ENCODE measurements at places on chromosomes 1 and 21.

DNA sequence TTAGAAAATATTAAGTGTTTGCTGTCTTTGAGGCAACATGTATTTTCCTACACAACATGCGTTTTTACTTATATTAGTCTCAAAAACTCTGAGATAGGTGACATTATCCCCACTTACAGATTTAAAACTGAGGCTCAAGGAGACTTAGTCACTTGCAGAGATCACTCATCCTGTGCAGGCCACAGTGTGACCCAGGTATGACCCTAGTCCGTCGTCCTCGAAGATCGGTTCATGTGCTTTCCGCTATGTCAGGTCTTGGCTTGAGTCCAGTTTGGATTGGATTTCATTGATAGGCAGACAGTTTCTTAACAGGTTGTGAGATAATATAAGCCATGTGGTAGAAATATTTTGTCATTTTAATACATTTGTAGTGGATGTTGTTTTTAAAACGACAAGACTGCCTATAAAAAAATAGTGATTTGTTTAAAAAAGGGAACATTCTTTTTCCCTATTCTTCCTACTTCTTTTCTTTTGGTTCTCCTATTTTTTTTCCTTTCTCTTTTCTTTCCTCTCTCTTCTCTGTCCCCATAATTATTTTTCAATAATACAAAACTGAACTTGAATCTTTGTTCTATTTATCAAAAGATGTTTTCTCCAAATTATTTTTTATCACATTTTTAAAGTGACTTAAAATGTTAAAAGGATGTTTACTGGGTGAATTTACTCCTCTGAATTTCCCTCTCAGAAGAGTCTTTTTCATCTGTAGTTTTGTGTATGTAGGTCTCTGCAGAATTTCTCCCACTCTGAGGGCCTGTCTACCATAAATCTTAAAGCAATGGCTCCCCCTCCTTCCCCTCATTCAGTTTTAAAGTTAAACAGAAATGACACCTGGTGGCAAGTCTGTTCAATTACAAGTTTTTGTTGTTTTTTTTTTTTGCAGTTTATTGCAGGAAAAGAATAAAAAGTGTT is 81.8 kb downstream of the PHTF1 start:
- DNase-seq, result peak; percentile 15

DNA sequence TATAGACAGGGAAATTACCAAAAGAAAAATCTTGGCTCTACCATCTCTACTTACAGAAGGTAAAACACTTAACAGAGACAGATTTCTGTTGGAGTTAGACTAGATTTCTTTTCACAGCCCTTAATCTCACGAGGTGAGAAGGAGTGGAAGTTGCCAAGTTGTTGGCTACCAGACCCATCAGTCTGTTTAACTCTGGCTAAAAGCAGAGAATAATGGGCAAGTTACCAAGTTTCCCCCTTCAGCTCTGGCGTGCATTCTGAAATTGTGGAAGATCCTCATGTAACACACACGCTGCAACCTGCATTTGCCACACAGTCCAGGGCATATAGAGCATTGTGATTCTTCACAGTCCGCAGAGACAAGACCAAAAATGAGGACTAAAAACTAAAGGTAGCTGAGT is 49.3 kb downstream of the STX6 start:
- no peak for DNase-seq

DNA sequence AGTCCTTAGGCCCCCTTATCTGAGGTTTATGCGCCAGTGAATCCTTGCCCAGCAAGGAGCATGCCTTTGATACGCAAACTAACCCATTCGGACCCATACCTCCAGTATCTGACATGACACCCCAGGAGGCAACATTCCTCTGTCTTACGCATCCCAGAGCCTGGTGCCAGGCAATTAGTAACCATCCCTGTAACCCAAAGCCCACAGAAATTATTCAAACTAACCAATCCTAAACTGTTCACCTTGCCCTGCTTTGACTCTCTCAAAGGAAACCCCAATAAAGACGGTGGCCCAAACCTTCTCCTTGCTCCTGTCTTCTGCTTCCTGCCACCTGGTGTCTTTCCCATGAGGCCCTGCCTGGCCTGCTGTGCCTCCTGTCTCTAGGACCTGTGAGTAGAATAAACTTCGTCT is 36.4 kb downstream of the ZNF496 start:
- no peak for DNase-seq

GRCh38 chr1:36643371-36644270 is 160.9 kb upstream of the CSF3R start:
- no peak for DNase-seq

GRCh38 chr1:231192620-231193163 is 30.8 kb downstream of the TRIM67 start:
- no peak for DNase-seq

DNA sequence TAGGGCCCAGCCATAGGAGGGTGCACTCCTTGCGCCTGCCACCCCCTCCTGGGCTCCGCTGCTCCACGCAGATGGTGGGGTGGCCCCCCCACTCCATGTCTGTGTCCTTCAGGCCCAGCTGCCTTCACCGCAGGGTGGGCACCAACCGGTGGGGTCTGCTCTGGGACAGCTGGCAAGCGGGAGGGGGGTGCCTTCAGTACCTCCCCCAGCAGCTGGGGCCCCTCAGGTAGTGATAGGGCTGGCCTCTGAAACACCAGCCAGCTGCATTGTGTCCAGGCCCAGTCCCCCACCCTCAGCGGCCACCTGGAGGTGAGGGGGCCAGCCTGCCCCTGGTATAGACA is 360 bp downstream of the GJC2 start:
- no peak for DNase-seq

- no peak for DNase-seq
Observed at GRCh38 chr1:229641306-229641705, 15.3 kb downstream of the URB2 start.

DNA sequence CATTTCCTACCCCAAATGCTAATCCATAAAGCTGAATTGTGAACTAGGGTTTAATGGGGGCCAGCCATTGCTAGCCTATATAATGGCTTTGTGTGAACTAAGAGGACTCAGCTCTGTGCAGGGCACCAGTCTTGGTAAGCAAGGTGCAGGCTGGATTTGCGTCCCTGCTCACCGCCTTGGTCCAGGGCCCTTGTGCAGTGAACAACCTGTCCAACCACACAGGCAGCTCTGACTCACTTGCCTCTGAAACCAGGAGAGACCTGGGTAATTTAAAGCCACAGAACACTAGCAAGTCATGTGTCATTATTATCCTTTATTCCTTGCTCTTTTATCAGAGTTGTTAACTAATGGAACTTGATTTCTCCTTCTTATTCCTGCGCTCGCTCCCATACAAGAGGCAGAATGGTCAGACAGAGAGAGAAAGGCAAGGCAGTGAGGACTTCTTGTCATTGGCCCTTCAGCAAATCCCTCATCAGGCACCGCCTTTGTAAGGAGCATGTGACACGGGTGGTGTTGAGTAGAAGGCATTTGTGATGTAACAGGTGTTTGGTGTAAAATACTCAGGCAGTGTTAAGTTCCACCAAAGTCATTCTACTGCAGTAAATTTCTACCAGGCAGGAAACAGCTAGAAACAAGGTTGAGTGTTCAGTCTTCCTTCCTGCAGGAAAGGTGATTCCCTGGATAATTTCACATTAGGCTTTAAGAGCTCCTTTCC is 67.3 kb upstream of the OLIG2 start:
- no peak for DNase-seq

DNA sequence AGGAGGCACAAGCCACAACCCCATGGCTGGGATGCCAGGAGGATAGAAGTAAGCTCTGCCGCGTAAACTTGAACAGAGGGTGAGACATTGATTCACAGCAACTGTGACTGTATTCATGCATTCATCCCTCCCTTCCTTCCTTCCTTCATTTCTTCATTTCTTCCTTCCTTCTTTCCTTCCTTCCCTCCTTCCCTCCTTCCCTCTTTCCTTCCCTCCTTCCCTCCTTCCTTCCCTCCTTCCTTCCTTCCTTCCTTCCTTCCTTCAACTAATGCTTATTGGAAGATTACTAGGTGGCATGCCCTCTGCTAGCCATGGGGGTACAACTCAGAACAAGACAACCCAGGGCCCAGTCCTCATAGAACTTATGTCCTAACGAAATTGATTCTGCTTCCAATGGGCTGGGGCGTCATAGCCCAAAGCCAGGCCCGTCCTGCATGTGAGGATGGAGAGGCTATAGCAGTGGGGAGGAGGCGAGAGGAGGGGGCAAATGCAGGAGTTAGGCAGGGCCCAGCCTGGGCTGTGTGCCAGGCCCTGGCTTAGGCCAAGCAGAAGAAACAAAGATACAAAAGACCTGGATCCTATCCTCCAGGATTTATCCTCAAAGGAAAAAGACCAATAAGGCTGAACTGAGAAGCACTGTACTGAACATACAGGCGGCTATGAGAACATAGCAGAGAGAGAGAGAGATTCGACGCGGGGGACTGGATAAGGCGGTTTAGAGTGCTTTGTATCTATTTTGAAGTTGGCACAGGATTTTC is 24.4 kb upstream of the PAXBP1 start:
- no peak for DNase-seq

- DNase-seq, result no peak
Observed at GRCh38 chr1:156233426-156234127, 8.4 kb upstream of the BGLAP start.

DNA sequence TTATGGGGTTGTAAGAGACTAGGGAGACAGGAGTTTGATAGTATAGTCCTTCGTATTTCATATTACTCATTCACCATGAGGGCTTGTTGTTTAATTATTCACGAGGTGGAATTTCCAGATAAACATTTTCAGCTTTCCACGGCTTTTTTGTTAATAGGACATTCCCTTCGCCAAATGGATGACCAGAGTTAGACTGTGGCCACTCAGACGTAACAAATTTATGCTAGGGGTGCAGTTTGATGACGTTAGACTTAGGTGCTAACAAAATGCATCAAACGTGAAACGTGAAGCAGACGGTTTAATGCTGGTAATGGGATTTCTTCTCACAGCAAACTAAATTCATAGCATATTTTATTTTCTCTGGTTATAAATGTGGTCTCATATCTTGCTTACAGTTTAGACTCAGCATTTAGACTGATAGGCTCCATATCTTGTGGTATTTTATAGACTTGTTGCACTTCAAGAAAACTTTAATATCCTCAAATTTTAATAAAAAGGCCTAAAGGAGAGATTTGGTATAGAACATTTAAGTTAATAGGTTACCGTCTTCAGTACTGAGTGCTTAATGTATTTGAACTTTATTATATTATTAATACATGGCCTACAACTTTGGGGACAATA is 2.3 kb downstream of the DHX9 start:
- DNase-seq, result no peak

DNA sequence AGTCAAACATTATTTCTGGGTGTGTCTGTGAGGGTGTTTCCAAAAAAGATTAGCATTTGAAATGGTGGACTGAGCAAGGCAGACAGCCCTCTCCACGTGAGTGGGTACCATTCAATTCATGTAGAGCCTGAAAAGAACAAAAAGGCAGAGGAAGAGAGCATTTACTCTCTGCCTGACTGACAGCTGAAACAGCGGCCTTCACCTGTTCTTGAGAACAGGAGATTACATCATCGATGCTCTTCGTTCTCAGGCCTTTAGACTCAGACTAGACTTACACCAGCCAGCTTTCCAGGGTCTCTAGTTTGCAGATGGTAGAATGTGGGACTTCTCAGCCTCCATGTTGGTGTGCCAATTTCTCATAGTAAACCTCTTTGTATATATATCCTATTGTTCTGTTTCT is 302.3 kb downstream of the BACH1 start:
- no peak for DNase-seq
